Putamen (tissue), 1 donor: ENCODE measurements at places on chromosomes 3 and 15.

DNA sequence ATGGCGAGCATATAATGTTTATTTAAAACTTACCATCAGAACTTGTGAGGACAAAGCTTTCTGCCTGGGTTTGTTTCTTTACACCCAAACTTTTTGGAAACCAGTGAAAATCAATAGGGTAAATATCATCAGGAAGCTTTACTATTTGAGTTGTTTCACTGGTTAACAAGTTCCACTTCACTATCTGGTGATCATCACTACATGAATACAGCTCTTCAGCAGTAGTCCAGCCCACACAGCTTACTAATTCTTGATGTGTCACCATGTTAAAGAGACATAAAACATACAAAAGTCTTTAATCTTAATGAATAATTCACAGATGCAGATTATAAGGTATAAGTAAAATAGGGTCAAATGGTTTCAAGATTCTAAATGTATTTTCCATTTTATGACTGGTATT, 17.6 kb downstream of the IFT80 start:
- DNase-seq, result no peak

- no peak for DNase-seq
Observed at GRCh38 chr15:76346669-76347481, 10.3 kb downstream of the ISL2 start.

- no peak for DNase-seq
Observed at GRCh38 chr3:126549861-126550487, 8.8 kb downstream of the C3orf22 start.

DNA sequence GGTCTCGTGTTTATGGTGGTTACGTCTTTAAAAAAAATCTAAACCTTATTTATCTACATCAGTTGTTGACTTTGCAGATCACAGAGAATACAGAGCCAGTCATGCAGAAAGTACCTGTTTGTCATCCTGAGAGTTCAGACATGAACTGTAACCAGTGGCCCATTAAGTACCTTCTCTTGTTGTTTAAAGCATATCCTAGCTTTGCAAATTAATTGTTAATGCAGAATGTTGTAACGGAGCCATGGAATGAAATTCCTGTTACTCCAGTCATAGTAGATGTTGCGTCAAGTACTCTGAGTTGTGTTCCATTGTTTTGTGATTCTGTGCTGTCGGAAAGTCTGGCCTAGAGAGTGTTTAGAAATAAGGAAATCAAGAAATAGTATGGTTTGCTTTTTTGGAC, 205.2 kb downstream of the RBMS3 start:
- no peak for DNase-seq
